ENCODE measurements at places on chromosomes 5 and 9. TPM values are rescaled to one million over a fixed set of nuclear protein-coding genes. Genes with fewer than 3 reads are reported as not detected.
A peak's percentile ranks its signal among the peaks of the same experiment; 100 is the strongest.

GRCh38 chr5:58108511-58108910 lies 351.4 kb downstream of the PLK2 start:
- no peak for DNase-seq

- peak; percentile 10 for DNase-seq
Measured at GRCh38 chr5:1889321-1890065, 6.8 kb upstream of the IRX4 start.

- DNase-seq, result no peak
Measured at GRCh38 chr9:111630182-111630963, 761 bp upstream of the DNAJC25 start.

- DNase-seq, result no peak
Measured at GRCh38 chr9:109164042-109164441, 3.0 kb downstream of the FRRS1L start.

- DNase-seq, result no peak
Measured at GRCh38 chr5:103927739-103928138, 365.1 kb upstream of the NUDT12 start.

GRCh38 chr9:112331674-112331952 lies 1.8 kb downstream of the PTBP3 start:
- DNase-seq, result no peak

GRCh38 chr5:98997000-98997399 lies 68.2 kb upstream of the CHD1 start:
- no peak for DNase-seq

- DNase-seq, result no peak
Measured at GRCh38 chr5:115069087-115069968, 100.4 kb downstream of the TRIM36 start.

GRCh38 chr5:177964471-177964870 lies 31.6 kb downstream of the PROP1 start:
- no peak for DNase-seq

DNA sequence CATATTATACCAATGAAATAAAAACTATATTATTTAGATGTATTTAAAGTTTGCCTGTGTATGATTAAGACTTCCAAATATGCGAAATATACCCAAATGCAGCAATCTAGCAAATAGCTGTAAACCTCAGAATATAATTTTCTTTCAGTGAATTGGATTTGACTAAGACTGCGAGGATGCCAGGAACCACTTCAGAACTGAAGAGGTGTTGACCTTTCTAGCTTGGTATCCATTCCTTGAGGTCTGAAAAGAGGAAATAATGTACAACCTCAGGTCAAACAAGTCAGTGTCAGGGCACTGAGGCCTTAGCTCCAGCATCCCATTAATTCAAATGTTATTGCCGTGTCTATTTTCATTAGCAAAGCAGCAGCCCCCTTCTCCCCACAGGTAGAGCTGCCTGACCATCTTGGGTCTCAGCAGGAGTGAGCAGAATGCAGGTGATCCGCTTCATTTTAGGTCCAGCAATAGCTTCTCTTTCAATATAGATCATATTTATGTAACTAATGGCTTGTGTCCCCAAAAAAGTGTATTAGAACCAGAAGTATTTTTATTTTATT lies 100.0 kb downstream of the KIAA1958 start:
- no peak for DNase-seq

DNA sequence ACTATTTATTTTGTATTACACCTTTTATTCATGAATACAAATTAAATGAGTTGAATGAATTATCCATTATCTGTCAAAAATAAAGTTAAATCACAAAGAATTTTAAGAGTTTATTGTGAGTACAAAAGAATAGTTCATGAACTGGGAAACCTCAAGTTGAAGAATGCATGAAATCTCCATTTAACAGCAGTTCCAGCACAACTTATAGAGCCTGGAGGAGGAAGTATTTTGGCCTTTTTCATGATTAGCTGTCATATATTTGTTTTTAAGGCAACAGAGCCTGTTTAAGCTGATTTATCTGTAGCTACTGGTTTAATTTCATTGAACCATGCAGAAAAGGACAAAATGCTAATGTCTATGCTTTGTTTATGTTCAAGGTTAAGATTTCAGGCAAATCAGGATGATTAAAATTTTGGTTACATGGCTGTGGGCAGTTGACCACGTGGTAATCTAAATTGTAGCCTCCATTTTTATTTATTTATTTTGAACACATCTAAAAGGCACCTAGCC lies 12.2 kb downstream of the SPINK1 start:
- no peak for DNase-seq

- DNase-seq, result no peak
Measured at GRCh38 chr5:83058726-83059125, 18.5 kb downstream of the TMEM167A start.

GRCh38 chr9:16744394-16744793 lies 126.1 kb downstream of the BNC2 start:
- no peak for DNase-seq

DNA sequence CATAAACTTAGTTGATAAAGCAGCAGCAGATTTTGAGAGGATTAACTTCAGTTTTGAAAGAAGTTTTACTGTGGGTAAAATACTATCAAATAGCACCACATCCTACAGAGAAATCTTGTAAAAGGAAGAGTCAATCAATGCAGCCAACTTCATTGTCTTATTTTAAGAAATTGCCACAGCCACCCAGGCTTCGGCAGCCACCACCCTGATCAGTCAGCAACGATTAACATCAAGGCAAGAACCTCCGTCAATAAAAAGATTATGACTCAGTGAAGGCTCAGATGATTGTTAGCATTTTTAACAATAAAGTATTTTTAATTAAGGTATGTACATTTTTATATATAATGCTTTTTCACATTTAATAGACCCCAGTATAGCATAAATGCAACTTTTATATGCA lies 122.3 kb upstream of the NR4A3 start:
- no peak for DNase-seq

DNA sequence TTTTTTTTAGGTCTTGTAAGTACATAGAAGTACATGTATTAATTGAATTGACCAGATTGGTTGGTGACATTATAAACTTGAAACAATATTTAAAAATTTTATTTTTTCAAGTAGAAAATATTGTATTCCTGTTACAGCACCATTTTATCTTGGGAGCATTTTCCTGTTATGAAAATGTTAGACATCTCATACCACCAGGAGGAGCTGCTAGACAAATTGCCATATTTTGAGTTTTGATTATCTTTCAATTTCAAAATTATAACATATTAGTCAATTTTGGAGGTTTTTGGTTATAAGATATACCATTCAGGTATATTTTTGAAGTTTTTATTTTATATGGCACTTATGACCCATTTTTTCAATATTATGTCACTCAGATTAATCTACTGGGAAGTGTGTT lies 84.4 kb downstream of the CNTLN start:
- DNase-seq, result no peak

DNA sequence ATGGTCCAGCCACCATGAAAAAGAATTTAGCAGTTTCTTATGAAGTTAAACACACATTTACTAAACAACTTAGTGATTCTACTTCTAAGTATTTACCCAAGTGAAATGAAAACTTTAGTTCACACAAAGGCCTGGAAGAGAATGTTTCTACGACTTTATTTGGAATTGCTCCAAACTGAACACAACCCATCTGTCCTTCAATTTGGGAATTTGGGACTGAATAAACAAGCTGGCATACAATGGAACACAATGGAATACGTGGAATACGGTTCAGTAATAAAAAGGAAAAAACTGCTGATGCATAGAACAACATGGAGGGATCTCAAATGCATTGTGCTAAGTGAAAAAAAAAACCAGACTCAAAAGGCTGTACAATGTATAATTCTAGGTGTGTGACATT lies 44.6 kb upstream of the BASP1 start:
- no peak for DNase-seq

DNA sequence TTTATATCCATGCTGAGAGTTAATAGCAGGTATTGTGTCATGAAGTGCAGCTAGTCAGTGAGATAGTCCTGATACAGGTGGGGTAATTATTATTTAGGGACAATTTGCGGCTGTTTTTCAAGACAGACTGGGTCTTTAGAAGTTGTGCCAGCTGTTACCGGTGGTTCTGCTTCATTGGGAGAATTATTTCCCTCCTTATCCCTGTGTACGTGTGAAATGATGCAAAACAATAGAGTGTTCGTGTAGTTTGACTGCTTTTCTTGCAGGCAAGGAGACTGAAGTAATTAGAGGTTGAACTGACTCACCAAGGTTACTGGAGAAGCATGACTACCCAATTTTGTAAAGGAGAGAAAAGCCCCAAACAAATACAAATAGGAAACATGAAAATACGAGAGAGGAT lies 101.7 kb downstream of the ARRDC3 start:
- DNase-seq, result no peak

- DNase-seq, result no peak
Measured at GRCh38 chr5:149885513-149885912, 59.1 kb downstream of the PDE6A start.

GRCh38 chr5:77443670-77444069 lies 48.4 kb downstream of the WDR41 start:
- no peak for DNase-seq

- DNase-seq, result no peak
Measured at GRCh38 chr9:121748074-121748473, 96.6 kb downstream of the DAB2IP start.

DNA sequence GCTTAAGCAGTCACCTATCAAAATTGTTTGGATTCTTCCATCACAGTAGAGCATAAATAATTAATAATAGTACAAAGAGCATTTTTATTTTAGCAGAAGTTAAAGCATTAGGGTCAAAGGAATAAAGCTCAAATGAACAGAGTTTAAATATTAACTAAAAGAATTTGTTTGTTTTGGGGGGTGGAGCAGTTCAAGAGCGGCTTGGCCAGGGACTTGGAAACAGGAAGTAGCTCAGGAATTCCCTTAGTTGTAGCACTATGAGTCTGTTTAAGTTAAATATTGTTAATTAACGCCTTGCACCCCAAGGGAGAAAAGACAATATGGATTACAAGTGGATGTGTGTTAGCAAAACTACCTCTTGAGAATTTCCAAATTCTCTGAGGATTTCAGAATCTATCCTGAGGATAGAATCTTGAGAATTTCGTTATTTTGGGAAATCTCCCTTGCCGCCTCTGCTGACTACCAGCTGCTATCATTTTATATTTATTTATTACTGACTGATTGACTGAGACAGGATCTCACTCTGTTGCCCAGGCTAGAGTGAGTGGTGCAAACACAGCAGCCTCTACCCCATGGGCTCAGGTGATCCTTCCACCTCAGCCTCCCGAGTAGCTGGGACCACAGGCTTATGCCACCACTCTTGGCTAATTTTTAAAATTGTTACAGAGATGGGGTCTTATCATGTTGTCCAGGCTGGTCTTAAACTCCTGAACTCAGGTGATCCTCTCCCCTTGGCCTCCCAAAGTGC lies 96.7 kb upstream of the CHD1 start:
- no peak for DNase-seq

Gene ANKHD1
- 66.1 TPM for total RNA-seq

Gene TGFBI
- 47.6 TPM for total RNA-seq

Gene LURAP1L
- total RNA-seq, result 2.4 TPM

Gene PRR7
- total RNA-seq, result 0.40 TPM

Gene SLC23A1
- not detected for total RNA-seq

Gene PTGDS
- 5,424 TPM for total RNA-seq

Gene MYOT
- total RNA-seq, result 8.7 TPM

Gene FOXD4L6
- total RNA-seq, result not detected

Gene PPP1R2B
- total RNA-seq, result not detected

Gene PWWP2A
- total RNA-seq, result 11.4 TPM
